Activated B cell treated with CpG ODN at 0.5 μM for 24 hours (primary cell): ENCODE measurements at places on chromosomes 4 and X.

GRCh38 chrX:95040104-95040503 is 1366.1 kb downstream of the FAM133A start:
- no peak for DNase-seq

DNA sequence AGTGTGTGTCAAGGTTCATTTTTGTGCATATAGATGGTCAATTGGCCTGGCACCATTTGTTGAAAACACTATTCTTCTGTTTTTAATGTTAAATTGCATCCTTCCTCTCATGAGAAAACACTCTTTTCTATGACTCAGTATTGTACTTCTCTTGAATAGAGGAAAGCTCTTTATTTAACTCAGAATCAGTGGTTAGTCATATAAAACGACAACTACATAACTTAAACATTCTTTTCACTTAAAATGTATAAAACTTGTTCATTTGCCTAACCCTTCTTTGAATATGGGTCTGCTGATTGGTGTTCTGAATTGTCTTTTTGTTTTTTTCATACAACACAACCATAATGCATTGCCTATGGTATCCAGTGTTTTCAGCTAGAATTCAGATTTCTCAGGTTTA is 17.2 kb upstream of the MRPL1 start:
- no peak for DNase-seq

DNA sequence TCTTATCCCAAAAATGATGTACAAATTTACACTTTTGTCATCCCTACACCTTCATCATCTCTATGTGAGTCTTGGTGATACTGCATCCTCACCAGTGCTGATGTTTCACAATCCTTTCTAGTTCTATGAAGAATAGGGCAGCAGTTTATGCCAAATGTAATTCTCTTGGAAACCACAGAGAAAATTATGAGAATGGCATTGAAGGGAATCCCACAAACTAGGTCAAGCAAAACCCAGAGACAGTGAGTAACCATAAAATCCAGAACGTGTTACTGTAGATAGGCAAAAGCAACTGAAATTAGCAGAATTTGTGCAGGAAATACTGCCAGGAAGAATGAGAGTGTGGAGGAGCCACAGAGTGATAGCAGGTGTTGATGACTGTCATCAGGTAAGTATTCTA is 24.5 kb downstream of the IL15 start:
- no peak for DNase-seq

DNA sequence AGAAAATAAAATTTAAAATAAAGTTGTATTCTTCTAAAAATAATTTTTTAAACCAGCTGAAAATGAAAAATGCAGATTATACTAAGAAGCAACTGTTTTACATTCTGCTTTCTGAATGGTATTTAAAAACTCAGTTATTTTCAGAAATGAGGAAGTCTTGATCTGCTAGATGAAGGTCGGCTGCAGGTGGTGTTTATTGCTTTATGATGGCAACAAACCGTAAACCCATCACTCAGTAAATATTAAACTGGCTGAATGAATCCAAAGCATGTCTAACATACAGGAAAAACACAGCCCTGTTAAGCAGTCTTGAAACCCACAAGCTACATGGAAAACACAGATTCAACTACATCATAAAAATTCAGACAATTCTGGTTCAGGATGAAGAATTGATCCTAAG is 29.3 kb downstream of the DYNLT3 start:
- DNase-seq = no peak

- no peak for DNase-seq
Observed at GRCh38 chr4:172050911-172051310, 237.7 kb downstream of the GALNTL6 start.

DNA sequence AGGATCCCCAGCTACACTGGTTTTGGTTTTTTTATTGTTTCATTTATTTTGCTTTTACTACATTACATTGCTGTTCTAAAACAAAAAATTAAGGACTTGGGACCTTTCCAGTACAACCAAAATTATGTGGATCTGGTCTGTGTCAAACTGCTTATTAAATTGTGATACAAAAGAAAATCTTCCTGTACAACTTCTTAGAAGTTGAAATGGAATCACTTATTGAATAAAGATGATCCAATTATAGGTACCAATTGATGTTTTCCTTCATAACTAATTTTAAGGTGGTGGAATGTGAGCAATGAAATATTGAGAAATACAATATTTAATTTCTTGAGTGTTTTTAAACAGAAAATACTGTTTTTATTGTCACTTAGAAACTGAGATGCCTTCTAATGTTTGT is 67.3 kb downstream of the C4orf46 start:
- no peak for DNase-seq

GRCh38 chr4:14257903-14258302 is 630.4 kb upstream of the BOD1L1 start:
- DNase-seq = no peak

GRCh38 chr4:104424989-104425388 is 69.7 kb downstream of the CXXC4 start:
- DNase-seq = no peak

GRCh38 chr4:186204686-186205085 is 13.3 kb downstream of the CYP4V2 start:
- no peak for DNase-seq

DNA sequence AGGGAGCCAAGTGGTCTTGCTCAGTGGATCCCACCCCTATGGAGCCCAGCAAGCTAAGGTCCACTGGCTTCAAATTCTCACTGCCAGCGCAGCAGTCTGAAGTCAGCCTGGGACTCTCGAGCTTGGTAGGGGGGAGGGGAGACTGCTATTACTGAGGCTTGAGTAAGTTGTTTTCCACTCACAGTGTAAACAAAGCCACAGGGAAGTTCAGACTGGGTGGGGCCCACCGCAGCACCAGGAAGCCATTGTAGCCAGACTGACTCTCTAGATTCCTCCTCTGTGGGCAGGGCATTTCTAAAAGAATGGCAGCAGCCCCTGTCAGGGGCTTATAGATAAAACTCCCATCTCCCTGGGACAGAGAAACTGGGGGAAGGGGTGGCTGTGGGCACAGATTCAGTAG is 721.0 kb upstream of the NDST4 start:
- no peak for DNase-seq

DNA sequence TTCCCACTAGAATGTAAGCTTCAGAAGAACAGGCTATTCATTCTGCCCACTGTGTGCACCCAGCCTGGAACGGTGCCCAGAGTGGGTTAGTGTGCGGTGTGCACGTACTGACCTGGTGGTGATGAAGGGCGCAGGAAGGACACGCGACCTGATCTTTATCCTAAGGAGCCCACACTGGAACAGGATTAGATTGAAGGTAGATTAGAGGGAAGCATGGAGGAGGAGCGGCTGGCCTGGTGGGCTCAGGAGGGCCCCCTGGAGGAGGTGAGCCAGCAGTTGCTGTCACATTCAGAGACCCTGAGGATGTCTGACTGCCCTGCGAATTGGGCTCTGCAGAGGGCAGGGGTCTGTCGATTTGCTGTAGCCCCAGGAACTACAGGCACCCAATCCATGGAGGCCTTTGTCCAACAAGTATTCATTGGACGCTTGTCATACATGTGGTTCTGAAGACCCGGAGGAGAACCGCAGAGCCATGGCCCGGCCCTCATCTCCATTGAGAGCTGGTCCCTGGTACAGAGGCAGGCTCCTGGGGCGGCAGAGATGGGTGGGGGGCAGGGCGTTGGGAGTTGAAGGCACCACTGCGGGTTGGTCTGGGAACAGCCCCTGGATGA is 73.2 kb downstream of the HTRA3 start:
- no peak for DNase-seq

- DNase-seq = no peak
Observed at GRCh38 chr4:40423735-40424134, 88.6 kb downstream of the CHRNA9 start.

DNA sequence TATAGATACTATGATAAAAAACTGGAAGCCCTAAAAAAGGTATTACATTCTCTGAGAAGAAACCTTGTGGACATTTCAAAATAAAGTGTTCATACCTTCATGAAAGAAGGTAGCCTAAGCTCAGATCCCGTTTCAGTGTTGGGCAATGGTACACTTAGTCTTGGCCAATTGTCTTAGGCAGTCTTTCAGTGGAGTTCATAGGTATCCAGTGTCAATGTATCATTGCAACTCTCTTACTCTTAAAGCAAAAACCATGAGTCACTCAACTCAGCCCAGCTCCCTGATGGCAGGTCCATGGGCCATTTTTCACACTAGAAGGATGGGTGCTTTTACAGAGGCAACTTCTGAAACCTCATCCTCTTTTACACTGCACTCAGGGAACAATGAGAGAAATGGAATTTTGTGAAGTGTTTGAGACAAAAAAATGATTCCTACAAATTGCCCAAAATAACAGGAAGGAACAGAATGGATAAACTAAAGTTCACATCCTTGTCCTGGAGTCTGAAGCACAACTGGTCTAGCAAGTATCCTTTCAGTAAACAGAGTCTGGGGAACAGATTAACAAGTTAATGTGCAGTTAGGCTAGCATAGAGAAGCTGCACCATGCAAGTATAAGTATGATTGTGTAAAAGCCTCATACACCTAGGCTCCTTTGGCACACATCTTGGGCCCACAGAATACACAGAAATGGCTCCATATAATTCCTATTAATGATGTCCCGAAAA is 7.0 kb upstream of the ZNF827 start:
- no peak for DNase-seq

DNA sequence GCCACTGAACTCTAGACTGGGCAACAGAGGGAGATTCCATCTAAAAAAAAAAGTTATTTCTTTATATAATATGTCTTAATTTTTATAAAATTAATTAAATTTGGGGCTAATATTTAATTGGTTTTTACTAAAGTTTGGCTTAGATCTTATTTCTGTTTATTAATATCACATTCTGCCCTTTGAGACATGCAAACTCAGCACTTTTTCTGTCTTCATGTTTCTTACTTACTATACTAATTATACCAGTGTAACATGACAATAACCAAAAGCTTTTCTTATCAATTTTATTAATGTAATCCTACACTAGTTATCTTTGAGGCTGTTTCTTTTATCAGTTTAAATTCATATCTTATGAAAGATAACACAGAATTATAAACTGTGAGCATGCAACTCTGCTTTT is 475.9 kb upstream of the GRID2 start:
- no peak for DNase-seq

- no peak for DNase-seq
Observed at GRCh38 chr4:188082796-188083195, 26.6 kb downstream of the TRIML2 start.

DNA sequence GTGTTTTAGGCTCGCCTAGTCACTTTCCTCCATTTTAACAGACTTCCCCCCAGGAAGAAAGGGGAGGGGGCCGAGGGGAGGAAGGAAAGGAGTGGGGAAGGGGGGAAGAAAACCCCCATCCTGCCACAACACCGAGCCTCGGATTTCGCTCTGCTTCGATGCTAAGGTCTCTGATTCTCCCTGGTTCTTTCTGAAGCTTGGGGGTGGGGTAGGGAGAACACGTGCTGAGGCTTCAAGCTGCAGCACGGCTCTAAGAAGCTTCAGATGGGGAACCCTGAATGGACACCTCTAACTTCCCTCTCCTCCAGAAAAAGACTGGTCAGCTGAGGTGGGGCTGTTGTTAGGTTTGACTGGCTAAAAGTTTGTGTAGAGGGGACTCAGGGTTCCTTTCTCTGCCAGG is 61.8 kb downstream of the RHOH start:
- DNase-seq = no peak

- no peak for DNase-seq
Observed at GRCh38 chrX:74346088-74346487, 42.1 kb downstream of the ZCCHC13 start.

DNA sequence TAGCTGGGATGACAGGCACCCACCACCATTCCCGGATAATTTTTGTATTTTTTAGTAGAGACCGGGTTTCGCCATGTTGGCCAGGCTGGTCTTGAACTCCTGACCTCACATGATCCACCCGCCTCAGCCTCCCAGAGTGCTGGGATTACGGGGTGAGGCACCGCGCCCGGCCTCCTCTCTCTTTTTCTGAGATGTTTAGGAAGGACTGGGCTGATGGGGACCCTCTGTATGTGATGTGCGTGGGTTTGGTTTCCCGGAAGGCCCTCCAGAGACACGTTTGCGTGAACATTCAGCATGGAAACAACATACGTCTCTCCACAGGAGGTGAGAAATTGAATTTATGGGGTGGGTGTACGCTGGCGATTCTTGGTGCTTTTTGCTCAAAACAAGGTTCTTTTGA is 18.6 kb downstream of the SHOX start:
- DNase-seq = no peak

DNA sequence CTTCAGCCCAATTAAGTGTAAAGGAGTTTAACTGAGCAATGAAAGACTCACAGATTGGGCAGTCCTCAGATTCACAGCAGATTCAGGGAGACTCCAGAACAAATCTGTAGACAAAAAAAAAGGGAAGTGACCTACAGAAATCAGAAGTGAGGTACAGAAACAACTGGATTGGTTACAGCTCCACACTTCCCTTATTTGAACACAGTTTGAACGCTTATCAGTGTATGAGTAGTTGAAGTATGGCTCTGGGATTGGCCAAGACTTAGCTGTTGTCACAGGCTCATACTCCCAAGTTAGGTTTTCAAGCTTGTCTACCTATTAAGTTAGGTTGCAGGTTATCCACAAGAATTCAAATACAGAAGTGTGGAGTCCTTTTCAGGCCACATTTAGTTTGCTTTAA is 112.4 kb upstream of the ELOVL6 start:
- DNase-seq = no peak

- DNase-seq = no peak
Observed at GRCh38 chrX:13377550-13377934, 57.7 kb upstream of the ATXN3L start.

DNA sequence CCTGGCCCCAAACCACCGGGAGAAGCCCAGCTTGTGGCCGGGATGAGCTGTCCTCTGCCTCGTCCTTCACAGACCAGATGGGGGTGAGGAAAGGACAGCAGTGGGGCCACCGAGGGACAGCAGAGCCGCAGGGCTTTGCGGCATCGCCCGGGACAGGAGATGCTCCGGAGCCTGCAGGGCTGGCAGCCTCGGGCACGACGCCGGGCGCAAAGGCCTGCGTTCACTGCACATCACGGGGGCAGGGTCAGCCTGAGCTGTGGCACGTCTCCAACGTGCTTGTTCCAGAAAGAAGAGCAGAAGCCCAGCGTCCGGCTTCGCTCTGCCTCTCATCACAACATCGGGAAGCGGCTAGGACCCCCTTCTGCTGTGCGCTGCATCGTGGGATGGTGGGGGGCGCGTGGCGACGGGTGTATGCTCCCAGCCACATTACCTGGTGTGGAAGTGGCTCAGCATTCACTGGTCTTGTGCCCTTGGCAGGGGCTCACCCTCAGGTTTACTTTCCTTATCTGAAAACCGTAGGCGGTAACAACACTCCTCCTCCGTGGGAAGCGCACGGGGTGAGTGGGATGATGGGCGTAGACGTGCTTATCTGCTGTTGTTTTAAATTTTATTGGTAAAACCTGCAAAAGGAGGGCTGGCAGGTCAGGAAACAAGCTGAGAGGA is 7.4 kb downstream of the TADA2B start:
- DNase-seq = no peak

DNA sequence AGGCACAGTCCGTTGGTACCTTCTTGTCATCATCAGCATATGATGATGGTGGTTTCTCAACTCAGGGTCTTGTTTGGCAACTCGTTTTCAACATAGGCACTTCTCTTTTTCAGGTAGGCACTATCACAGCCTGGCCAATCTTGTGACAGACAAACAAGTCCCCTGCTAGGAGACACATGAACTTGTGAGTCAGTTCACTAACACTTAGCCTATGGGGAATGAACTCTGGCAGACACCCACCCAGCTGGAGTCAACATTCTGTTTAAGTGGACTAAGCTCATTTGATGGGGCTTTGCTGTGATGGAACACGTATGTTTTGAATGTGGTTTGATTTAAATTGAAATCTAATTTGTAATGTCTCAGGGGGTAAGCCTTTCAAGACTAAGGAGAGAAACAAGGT is 100.7 kb upstream of the MAMLD1 start:
- DNase-seq = no peak

- no peak for DNase-seq
Observed at GRCh38 chrX:2172359-2172758, 328.4 kb downstream of the DHRSX start.

GRCh38 chr4:80202741-80203553 is 5.6 kb downstream of the PRDM8 start:
- DNase-seq = peak; percentile 64
